Skeletal muscle cell (primary cell): ENCODE measurements at places on chromosomes 1 and 21.

GRCh38 chr21:21246007-21246406 lies 247.8 kb downstream of the NCAM2 start:
- DNase-seq = no peak

DNA sequence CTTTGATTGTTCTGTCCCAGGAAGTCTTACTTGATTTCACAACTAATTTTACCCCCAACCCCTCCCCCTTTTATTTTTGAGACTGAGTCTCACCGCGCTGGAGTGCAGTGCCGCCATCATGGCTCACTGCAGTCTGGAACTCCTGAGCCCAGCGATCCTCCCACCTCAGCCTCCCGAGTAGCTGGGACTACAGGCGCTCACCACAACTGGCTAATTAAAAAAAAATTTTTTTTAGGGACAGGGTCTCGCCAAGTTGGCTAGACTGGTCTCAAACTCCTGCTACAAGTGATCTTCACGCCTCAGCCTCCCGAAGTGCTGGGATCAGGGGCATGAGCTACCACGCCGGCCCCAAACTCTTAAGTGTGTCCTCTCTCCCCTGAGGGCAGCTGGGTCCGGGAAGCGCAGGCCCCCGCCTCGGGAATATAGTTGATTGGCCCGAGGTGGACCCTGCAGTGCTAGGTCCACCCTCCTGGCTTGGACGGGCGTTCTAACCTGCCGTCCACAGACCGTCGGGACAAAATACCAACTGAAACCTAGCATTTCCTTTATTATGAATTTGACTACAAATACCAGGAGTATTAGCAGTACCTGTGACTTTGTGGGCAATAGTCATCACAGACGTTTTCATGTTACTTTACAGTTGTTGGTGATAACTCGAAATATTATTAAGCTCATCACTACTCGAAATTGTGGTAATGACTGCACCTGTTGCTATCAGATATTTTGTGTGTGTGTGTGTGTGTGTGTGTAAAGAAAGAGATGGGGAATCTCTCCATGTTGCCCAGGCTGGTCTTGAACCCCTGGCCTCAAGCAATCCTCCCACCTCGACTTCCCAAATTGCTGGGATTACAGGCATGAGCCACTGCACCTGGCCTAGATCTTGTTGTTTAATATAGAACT lies 642 bp upstream of the PARP1 start:
- no peak for DNase-seq

- peak; percentile 67 for DNase-seq
Observed at GRCh38 chr1:181141431-181141910, 53.0 kb downstream of the IER5 start.

DNA sequence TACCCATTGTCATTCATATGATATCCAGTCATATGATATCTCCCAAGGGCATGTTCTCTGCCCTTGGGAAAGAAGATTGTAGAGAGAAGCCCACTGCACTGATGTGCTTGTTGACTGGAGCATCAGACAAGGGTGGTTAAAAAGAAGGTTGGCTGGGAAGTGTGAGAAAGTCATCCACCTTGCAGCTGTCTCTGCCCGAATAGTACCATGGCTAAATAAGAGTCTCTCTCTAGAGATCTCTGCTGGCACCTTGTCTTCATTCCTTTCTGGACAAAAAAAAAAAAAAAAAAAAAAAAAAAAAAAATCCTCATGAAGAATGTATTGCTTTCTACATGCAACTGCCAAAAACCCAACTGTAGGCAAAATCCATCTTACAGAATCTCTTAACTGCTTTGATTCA lies 349.7 kb upstream of the ESRRG start:
- no peak for DNase-seq

DNA sequence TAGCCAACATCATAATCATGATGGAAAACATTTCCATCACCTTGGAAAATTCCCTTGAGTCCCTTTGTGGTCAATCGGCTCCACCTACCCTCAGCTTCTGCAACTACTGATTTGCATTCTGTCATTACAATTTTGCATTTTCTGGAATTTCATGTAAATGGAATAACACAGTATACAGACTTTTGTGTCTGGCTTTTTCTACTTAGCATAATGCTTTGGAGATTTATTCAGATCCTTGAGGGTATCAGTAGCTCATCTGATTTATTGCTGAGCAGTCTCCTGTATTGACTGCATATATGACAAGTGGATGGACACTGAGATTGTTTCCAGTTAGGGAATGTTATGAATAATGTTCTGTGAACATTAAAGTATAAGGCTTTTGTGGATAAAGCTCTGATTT lies 358.3 kb downstream of the USP25 start:
- DNase-seq = no peak

- no peak for DNase-seq
Observed at GRCh38 chr1:204992201-204992997, 50.6 kb upstream of the CNTN2 start.

- DNase-seq = no peak
Observed at GRCh38 chr1:226261818-226262217, 38.4 kb downstream of the MIXL1 start.

GRCh38 chr1:61141288-61142042 lies 59.1 kb downstream of the NFIA start:
- DNase-seq = peak; percentile 73

DNA sequence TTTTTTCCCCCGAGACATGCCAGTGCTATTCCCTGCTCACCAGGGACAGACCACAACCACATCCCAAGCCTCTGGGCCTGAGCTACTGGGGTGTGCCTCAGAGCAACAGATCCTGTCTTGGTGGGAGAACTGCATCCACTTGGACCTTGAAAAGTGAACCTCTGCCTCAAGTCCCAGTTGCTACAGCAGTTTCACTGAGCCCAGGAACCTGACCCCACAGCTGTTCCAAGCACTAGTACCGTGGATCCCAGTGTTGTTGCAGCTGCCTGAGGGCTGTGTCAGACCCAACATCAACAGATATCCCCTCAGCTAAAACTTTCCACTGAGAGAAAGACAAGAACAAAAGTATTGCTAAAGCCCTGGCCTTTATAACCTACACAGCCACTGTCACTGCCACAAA lies 373.0 kb downstream of the PLPP3 start:
- no peak for DNase-seq

GRCh38 chr1:65524931-65525265 lies 104.4 kb downstream of the LEPR start:
- no peak for DNase-seq

DNA sequence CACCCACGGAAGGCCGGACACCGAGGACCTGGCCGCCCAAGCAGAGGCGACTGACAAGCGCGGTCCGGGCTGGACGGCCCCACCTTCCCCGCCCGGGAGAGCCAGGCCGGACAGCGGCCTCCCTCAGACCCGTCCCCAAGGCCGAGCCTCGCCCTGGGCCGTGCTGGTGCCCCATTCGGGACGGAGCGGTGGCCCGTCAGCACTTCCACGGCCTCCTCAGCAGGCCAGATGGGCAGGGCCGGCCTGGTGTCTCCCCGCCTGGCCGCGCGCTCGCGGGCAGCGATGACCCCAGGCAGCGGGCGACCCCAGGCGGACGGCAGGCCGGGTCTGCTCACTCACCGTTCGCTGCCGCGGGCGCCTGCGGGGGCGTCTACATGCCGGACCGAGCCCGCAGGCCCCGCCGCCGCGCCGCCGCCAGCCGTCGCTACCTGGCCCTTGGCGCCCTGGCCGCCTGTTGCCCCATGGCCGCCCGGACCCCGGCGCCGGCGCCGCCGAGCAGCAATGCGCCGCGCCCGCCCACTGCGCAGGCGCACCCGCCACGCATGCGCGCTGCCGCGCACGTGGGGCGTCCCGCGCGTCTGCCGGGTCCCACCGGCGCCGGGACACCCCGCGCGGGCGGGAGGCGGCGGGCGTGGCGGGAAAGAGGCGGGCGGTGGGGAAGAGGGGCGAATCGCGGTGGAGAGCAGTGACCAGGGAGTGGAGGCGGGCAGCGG lies at the start of gene NADK:
NADK (minus strand) TSS at position 521 of the 713 bp plus-strand sequence. CDS start 13,064 bp downstream, outside the sequence.
- no peak for DNase-seq

DNA sequence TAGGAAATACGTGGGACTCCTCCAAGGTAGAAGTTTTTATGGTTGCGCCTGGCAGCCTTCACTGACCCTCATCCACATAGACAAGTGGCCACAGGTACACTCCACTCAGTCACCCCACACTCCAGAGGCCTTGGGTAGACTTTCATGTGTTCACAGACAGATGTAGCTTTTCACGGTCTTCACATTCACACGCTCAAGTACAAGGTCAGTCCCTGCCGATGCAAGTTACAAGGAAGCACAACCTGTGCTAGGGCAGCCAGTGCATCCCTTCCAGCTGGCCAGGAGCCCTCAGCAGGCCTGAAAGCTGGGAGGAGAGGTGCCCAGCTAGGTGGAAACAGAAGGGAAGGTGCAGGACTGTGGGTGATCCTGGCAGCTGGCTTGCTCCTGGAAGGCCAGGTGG lies 55.5 kb upstream of the FAM20B start:
- DNase-seq = no peak

- no peak for DNase-seq
Observed at GRCh38 chr1:213779228-213779627, 208.5 kb upstream of the PROX1 start.

- DNase-seq = peak; percentile 17
Observed at GRCh38 chr1:246324711-246325110, 182.4 kb downstream of the SMYD3 start.
